Dorsolateral prefrontal cortex (tissue), 122 donors: ENCODE measurements at places on chromosomes 2 and 18.

- DNase-seq, result no peak
Measured at GRCh38 chr2:168311261-168311910, 64.0 kb upstream of the STK39 start.

- DNase-seq, result no peak
Measured at GRCh38 chr2:159744363-159744762, 32.1 kb downstream of the MARCHF7 start.

DNA sequence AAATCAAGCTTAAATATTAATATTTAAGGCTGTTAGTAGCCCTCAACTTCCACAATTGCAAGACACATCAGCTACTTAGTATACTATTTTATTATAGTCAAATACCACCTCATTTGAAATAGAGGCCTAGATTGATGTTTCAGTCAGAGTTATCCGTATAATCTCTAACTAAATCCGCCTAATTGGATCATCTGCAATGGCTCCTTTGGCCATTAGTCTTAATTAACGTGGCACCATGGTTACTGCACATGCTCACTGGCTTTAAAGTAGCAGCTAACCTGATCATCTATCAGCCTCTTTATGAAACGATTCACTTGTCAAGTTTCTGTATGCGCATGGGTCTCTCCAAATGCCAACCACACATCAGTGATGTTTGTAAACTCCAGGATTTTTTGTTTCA is 112.3 kb downstream of the COLEC12 start:
- DNase-seq, result no peak

GRCh38 chr2:74366036-74366435 is 14.1 kb downstream of the DCTN1 start:
- no peak for DNase-seq

GRCh38 chr2:138291805-138292204 is 209.8 kb upstream of the SPOPL start:
- DNase-seq, result no peak

- no peak for DNase-seq
Measured at GRCh38 chr18:32138332-32138982, 46.8 kb downstream of the RNF138 start.

DNA sequence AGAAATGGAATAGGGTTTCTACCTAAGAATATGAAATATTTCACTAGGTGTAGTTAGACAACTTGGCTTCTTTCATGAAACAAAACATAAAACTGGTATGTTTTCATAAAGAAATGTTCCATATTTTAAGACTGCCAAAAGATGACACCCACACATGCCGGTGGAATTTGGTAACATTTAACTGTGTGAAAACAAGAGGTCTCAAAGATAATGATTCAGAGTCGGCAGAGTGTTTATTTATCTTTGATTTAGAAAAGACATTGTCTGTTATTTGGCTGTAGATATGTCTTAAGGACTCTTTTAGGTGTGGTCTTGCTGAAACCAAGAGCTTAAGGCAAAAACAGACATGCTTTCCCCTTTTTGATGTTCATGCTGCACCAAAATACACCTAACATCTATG is 63.5 kb upstream of the FN1 start:
- DNase-seq, result no peak

DNA sequence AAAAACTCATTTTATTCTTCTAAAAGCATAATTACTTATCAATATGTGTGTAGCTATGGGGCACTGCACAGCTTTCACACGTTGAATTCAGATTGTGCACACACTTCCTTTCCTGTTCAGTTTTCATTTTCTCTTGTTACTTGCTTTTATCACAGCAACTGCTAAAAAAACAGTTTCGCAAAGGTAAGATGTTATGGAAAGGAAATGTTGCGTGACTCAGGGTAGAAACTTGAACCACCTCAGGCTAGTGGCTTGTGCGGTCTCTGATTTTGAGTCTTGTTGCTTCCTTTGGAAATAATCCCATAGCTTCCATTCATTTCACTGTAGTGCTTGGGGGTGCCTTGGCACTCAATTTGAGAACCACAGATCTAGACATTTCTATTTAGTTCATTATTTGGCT is 171.9 kb downstream of the FMNL2 start:
- DNase-seq, result no peak

- DNase-seq, result no peak
Measured at GRCh38 chr18:32319084-32319483, 129.2 kb downstream of the MEP1B start.

GRCh38 chr2:240798327-240798905 is 21.6 kb downstream of the KIF1A start:
- DNase-seq, result peak; percentile 16

GRCh38 chr2:74759986-74760385 is 73.9 kb upstream of the HK2 start:
- DNase-seq, result no peak

DNA sequence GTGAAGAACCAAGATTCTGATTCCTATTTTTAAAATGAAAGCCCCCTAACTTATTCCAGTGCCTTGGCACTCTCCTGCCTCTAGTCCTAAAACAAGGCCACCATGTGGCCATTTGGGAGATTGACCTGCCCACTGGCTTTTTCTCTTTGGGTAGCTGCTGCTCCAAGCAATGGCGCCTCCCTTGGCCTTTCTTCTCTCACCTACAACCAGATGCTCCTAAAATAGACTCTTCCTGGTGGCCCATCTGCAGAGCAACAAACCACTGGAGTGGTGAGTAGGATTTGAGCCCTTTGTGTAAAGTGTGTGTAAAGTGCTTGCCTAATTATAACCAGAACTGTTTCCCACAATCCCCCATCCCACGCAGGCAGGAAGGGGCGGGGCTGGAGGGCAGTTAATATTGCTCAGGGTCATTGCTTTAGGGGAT is 114.2 kb downstream of the FHOD3 start:
- no peak for DNase-seq

DNA sequence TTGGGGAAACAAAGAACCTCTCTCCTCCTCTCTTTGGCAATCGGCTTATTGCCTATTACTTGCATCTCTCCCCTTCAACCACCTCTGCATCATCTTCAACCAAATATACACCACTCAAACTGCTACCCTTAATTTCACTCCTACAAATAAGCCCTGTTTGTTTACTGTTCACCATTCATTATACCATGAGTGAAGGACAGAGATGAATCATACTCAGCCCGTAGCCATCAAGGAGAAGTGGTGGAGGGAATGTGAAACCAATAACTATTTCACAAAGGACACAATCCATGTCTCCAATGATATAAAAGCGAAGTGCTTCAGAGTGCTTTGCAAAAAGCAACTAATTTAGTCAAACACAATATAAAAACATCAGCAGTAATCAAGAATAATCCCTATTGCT is 76.8 kb downstream of the CACNB4 start:
- DNase-seq, result no peak

- peak; percentile 27 for DNase-seq
Measured at GRCh38 chr18:8661754-8662559, 43.4 kb upstream of the MTCL1 start.

DNA sequence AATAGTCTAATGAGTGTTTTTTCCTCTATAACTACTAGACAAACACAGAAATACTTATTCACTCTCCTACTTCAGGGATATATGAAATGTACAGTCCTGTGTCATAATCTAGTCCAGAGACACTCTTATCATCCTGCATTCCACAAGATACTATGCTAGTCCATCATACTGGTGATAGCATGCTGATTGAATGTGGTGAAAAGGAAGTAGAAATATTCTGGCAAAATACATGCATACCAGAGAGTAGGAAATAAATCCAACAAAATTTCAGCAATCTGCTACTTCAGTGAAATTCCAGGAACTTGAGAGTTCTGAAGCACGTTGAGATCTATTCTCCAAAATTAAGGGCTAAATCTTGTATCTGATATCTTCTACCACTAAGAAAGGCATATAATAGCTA is 353.9 kb downstream of the PID1 start:
- DNase-seq, result no peak

- no peak for DNase-seq
Measured at GRCh38 chr2:38167968-38168350, 92.0 kb upstream of the CYP1B1 start.

- DNase-seq, result no peak
Measured at GRCh38 chr2:50535971-50536759, 495.8 kb downstream of the NRXN1 start.

GRCh38 chr2:210475706-210476105 is 853 bp downstream of the LANCL1 start:
- DNase-seq, result no peak

DNA sequence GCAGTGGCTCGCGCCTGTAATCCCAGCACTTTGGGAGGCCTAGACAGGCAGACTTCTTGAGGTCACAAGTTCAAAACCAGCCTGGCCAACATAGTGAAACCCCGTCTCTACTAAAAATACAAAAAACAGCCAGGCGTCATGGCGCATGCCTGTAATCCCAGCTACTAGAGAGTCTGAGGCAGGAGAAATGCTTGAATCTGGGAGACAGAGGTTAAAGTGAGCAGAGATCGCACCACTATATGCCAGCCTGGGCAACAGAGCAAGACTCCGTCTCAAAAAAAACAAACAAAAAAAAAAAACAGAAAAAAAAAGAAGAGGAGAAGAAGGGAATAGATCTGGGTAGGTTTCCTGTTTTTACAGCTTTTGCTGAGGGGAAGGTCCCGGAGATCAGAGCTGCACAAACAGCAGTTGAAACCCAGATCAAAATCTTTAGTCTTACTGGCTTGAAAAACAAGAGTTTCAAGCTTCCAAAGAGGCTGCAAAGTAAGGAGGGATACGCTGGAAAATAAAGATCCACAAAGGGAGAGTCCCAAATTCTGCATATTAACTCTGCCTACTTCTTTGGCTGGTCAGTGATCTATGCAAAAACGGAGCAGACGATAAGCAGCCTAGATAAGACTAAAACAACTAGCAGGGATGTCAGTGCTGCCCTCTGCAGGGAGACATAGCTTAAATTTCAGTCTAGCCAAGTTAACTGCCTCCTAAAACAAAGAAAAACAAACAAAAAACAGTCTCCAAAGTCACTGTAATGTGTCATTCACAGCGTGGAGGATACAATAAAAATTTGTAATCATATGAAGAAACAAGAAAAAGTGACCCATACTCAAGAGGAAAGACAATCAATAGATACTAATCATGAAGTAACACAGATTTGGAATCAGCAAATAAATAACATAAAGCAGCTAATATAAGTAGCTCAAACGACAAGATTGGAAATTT is 74.1 kb downstream of the TLK1 start:
- no peak for DNase-seq

GRCh38 chr2:65922794-65923193 is 490.4 kb upstream of the SPRED2 start:
- no peak for DNase-seq

DNA sequence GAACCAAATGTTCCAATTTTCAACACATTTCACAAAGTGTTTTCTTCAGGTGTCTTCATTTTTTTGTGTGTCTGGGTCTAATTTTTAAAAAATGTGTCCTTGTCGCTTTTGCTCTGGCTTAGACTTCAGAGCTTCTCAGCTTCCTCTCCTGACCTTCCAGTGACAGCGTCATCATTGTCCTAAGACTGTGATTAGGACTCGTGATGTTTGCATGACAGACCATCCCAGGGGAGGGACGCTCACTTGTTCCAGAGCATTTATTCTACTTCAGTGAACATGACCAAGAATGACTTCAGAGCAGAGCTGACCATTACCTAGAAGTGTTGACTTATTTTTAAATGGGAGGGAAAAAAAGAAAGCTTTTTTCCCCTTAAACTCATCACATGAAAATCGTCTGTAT is 591.9 kb downstream of the IRS1 start:
- DNase-seq, result no peak

DNA sequence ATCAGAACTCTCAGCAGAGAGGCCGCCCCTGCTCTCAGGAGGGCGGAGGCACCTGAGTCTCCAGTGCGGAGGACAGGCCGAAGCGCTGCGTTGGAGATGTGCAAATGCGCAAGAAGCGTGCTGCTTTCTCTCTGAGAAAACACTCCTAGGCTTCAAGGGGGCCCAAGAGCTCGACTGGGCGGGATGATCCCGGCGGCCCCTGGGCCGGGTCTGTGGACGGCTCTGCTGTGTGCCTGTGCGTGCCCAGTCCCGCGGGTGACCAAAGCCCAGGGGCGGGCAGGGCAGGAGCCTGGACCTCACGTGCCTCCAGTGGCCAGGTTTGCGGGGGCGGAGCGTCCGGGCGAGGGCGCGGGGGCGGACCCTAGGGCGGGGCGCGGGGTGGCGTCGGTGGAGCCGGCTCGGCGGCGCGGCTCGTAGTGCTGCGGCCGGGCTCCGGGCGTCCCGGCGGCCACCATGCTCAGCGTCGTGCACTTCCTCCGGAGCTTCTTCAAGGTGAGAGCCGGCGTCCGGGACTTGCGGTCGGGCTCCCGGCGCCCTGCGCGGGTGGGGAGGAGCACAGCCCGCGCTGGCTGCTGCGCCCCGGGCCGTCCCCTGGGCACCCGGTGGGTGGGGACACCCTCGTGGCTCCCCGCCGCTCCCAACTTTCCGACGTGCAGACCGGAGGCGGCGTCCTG is at the start of gene ARHGEF4:
TSS of gene ARHGEF4 (plus strand) at position 414 of the 674 bp plus-strand sequence. CDS start at position 454, 40 bp downstream.
- DNase-seq, result no peak

DNA sequence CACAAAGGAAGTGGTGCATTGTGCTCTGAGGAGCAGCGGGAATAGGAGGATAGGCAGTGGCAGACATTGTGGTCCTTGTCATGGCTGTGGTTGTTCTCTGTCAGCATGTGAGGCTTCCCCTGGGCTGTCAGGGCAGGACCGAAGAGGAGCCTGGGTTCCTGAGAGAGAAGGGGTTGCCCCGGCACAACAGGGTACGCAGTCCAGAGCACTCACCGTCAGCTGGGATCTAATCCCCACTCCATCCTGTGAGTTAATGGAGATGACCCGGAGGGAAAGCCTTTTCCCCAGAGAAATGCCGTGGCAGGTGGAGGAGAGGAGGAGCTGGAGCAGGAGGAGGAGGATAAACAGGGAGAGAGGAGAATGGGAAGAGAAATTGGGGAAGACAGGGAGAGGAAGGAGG is 396.7 kb upstream of the HS6ST1 start:
- no peak for DNase-seq

DNA sequence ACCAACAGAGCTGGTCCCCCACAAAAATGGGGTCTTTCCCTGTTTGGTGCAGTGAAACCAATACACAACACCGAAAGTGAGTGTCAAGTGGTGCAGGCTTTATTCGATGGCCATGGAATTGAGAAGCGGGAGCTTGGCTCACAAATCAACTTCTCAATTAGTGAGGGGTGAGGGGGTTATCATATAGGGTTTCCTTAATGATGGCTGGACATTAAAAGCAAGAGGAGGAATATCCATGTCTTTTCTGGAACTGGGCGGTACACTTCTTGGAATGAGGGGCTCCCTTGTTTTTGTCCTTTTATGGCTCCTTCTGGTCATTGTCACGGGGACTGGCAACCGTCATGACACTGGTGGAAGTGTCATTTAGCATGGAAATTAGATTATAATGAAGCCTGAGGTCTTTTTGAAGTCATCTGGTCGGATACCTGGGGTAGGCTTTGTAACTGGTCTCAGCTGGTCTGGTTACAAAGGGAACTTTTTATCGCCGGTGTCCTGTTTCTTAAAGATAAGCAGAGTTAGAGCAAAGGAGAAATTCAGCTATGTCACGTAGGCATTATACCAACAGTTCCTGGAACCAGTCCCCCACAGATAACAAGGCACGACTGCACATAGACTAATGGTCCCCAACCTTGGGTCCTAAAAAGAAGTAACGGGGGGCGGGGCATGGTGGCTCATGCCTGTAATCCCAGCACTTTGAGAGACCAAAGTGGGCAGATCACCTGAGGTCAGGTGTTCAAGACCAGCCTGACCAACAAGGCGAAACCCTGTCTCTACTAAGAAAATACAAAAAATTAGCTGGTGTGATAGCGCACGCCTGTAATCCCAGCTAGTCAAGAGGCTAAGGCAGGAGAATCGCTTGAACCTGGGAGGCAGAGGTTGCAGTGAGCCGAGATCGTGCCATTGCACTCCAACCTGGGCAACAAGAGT is 93.5 kb upstream of the NDUFV2 start:
- no peak for DNase-seq

GRCh38 chr2:239460780-239461179 is 60.0 kb upstream of the HDAC4 start:
- DNase-seq, result no peak
